ENCODE measurements at places on chromosomes 2 and 18. TPM values are rescaled to one million over a fixed set of nuclear protein-coding genes. Genes with fewer than 3 reads are reported as not detected.

The ERMN gene
- total RNA-seq: 3.6 TPM

The FKBP7 gene
- 0.79 TPM for total RNA-seq

The UGT1A5 gene
- total RNA-seq: not detected

The RALB gene
- 11.1 TPM for total RNA-seq

The OTOS gene
- not detected for total RNA-seq

The PLCD4 gene
- 0.43 TPM for total RNA-seq

Measured in T-cell (primary cell).